ENCODE measurements at places on chromosomes 5 and 9.

GRCh38 chr5:160061770-160062169 lies 52.8 kb downstream of the TTC1 start:
- no peak for DNase-seq

GRCh38 chr9:130905125-130905901 lies 8.7 kb upstream of the QRFP start:
- DNase-seq, result no peak

DNA sequence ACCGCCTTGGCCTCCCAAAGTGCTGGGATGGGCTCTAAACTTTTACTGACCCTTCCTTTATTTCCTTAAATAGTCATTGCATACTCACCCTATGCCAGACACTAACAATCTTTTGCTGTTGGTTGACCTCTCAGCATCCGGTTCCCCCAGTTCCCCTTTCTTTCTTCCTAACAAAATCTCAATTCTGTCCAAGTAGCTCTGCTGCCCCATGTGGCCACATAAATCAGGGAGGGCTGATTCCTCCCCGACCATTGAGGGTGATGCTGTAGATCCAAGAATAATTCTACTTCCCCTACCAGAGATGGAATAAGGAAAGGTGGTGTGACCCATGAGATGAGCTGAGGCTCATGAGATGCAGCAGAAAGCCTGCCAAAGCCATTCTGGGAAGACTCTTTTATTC lies 315.3 kb upstream of the MSX2 start:
- DNase-seq, result no peak

DNA sequence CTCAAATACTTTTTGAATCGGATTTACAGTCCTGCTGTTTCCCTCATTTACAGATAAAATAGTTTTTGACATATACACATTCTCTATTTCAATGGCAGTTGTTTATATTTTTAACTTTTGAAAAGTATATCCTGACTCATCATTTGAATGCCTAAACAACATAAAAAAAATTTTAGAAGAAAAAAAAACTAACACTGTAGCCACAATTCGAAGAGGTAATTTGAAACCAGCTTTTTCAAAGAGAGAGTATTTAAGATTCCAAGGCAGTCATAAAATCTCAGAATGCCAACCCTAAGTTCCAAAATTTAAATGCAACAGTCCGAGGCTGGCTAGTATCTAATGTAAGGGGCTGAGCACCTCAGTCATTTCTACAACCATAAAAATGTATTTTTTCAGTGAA lies 626.8 kb downstream of the DNAH5 start:
- no peak for DNase-seq

All from anterior cingulate cortex (tissue), 58 donors.